ENCODE measurements at places on chromosomes 11 and 22. TPM values are rescaled to one million over a fixed set of nuclear protein-coding genes. Genes with fewer than 3 reads are reported as not detected.

GRCh38 chr11:67998150-67999045, 5.5 kb downstream of the UNC93B1 start:
- H3K27ac ChIP-seq = no peak overlapping the region
- peaks cover 6% of the 10 kb centered on the region for H3K36me3 ChIP-seq
- H3K27me3 ChIP-seq = no peaks in the 10 kb centered on the region
- peak; percentile 41 for DNase-seq
- H3K4me1 ChIP-seq = peaks cover 28% of the 10 kb centered on the region

- H3K4me1 ChIP-seq = no peaks in the 10 kb centered on the region
- no peak for DNase-seq
- no peaks in the 10 kb centered on the region for H3K36me3 ChIP-seq
- no peak overlapping the region for H3K4me3 ChIP-seq
Measured at GRCh38 chr11:92357344-92357743, 132.7 kb downstream of the FAT3 start.

The SPDYC gene
- not detected for total RNA-seq

GRCh38 chr11:92236856-92237255, 12.2 kb downstream of the FAT3 start:
- H3K27ac ChIP-seq = no peak overlapping the region
- no peaks in the 10 kb centered on the region for H3K36me3 ChIP-seq
- no peak for DNase-seq
- no peaks in the 10 kb centered on the region for H3K4me1 ChIP-seq

The SYCE3 gene
- total RNA-seq = not detected

GRCh38 chr11:74139151-74139918, 31.5 kb downstream of the C2CD3 start:
- peaks cover 37% of the 10 kb centered on the region for H3K36me3 ChIP-seq
- DNase-seq = no peak
- no peaks in the 10 kb centered on the region for H3K27me3 ChIP-seq
- peak overlapping the region; percentile 0 for H3K27ac ChIP-seq

DNA sequence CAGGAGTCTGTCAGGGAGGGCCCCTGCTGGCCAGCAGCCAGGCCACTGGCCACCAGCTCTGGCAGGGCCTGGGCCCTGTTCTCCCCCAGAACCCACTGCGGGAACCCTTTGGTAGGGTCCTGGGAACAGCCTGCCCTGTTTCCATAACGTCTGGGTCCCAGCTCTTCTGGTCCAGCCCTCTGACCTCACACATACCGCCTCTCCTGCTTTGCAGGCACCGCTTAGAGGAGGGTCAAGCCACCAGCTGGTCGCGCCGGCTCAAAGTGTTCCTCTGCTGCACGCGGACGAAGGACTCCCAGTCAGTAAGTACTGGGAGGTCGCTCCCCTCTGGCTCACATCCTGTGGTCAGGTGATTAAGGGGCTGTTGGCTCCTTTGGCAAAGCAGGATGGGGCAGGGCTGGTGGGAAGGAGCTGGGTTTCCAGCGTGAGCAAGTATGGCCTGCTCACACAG, 26.6 kb upstream of the MYRF start:
- no peak for DNase-seq
- no peak overlapping the region for H3K27ac ChIP-seq
- H3K27me3 ChIP-seq = no peaks in the 10 kb centered on the region
- no peak overlapping the region for H3K4me3 ChIP-seq
- H3K4me1 ChIP-seq = peaks cover 6% of the 10 kb centered on the region

- DNase-seq = peak; percentile 75
- peaks cover 12% of the 10 kb centered on the region for H3K4me1 ChIP-seq
- no peaks in the 10 kb centered on the region for H3K27me3 ChIP-seq
- H3K27ac ChIP-seq = no peak overlapping the region
- H3K36me3 ChIP-seq = peaks cover 11% of the 10 kb centered on the region
Measured at GRCh38 chr11:74453373-74453975, 13.9 kb downstream of the KCNE3 start.

The APOBEC3H gene
- 1.9 TPM for total RNA-seq

DNA sequence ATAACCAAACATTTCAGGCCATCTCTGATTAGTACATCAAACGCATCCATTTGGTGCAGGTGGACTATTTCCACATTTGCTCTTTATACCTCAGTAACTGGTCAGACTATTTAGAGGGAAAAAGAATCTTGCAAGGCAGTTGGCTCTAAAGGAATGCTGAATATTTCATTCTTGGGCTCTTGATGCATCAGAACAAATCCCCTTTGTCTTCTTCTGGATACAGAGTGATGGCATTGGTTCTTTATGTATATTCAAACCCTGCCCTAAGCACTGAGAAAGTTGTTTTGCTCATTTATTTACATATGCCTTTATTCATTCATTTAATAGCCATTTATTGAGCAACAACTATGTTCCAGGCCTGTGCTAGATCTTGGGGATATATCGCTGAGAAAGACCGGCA, 31.1 kb upstream of the RAB30 start:
- H3K4me3 ChIP-seq = no peak overlapping the region
- H3K36me3 ChIP-seq = no peaks in the 10 kb centered on the region
- no peak overlapping the region for H3K27ac ChIP-seq
- no peak for DNase-seq
- no peaks in the 10 kb centered on the region for H3K4me1 ChIP-seq
- no peaks in the 10 kb centered on the region for H3K27me3 ChIP-seq

The PDE2A gene
- 19.5 TPM for total RNA-seq

The RDX gene
- 152 TPM for total RNA-seq

DNA sequence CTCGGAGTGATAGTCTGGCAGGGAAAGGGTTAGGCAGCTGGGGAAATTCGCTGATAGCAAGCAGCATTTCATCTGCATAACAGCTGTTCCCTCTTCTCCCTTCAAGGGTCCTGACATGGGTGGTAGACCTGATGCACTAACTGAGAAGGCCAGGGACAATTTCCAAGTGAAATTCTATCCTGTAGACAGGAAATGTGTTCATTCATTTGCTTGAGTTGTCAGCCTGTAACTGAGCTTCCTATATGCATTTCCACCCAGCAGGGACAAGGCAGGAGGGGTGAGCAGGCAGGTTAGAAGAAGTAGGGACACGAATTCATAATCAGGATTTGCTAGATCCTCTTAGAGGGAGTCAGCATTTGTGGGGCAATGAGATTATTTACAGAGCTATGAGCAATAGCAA, 154.3 kb upstream of the NCAM1 start:
- DNase-seq = no peak
- H3K27me3 ChIP-seq = no peaks in the 10 kb centered on the region
- H3K27ac ChIP-seq = no peak overlapping the region
- H3K36me3 ChIP-seq = no peaks in the 10 kb centered on the region
- H3K4me1 ChIP-seq = no peaks in the 10 kb centered on the region
- no peak overlapping the region for H3K4me3 ChIP-seq

DNA sequence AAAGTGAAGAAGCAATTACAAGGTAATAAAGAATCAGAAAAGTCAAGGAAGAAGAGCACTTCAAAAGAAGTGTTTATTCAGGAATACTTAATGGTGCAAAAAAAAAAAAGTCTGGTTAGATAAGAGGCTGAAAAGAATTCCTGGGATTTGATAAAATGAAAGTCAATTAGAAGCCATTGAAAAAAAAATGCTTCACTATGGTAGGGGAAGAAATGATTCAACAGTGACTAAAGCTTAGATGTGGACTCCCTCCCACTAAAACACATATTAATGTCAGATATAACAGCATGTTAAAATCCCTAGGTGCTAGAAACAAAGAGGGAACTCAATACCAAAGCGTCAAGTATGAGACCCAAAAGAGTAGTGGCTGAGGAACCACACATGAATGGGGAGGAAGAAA, 335.3 kb upstream of the PITPNB start:
- no peaks in the 10 kb centered on the region for H3K27me3 ChIP-seq
- H3K4me1 ChIP-seq = no peaks in the 10 kb centered on the region
- no peak overlapping the region for H3K27ac ChIP-seq
- no peak for DNase-seq
- H3K4me3 ChIP-seq = no peak overlapping the region

DNA sequence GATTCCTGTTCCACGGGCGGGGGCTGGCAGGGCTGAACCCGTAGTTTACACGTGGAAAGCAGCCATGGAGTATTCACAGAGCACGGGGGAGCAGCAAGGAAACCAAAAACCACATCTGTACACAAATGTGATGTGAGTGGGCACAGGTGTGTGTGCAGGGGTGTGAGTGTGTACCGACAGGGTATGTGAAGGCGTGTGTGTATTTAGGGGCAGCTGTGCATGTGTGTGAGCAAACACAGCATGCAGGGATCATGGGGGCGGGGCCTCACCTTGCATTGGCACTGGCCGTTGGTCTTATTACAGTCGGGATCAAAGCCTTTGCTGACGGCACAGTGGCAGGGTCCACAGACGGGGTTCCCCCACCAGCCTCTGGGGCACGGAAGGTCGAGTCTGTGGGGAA, 58.4 kb downstream of the TRMU start:
- no peaks in the 10 kb centered on the region for H3K4me1 ChIP-seq
- no peak for DNase-seq
- no peak overlapping the region for H3K27ac ChIP-seq
- no peak overlapping the region for H3K4me3 ChIP-seq
- peaks cover 4% of the 10 kb centered on the region for H3K36me3 ChIP-seq
- no peaks in the 10 kb centered on the region for H3K27me3 ChIP-seq

The TSPAN18 gene
- 38.4 TPM for total RNA-seq

- no peaks in the 10 kb centered on the region for H3K27me3 ChIP-seq
- no peak overlapping the region for H3K27ac ChIP-seq
- H3K4me1 ChIP-seq = no peaks in the 10 kb centered on the region
- DNase-seq = no peak
- H3K4me3 ChIP-seq = no peak overlapping the region
Measured at GRCh38 chr11:49442669-49443068, 234.3 kb upstream of the FOLH1 start.

- H3K4me3 ChIP-seq = no peak overlapping the region
- no peaks in the 10 kb centered on the region for H3K27me3 ChIP-seq
- no peak for DNase-seq
Measured at GRCh38 chr11:117678658-117679406, 118.2 kb downstream of the DSCAML1 start.

DNA sequence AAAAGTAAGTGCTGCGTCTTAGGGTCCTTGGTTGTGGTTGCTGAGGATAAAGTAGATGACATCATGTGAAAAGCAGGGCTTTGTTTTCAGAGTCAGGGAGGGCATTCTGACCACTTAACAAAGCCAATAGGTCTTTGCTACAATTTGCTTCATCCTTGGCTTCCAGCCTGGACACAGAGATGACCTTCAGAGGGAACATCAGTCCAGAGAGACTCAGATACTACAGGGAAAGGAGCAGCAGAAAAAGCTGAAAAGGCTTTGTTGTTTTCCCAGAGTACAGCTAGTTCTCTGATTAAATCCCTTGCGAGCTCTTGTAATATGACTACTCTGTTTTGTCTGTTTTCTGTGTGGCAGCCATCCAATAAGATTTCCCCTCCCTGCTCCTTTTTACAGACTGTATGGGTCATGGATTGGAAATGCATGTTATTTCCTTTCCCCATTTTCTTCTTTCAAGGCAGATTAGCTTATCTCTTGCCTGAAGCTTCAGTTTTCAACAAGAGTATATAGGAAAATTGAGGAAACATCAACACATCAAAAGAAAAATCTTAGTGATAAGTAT, 31.9 kb downstream of the ATG13 start:
- no peak overlapping the region for H3K4me3 ChIP-seq
- H3K4me1 ChIP-seq = no peaks in the 10 kb centered on the region
- peaks cover 100% of the 10 kb centered on the region for H3K36me3 ChIP-seq
- no peak for DNase-seq
- H3K27me3 ChIP-seq = no peaks in the 10 kb centered on the region
- H3K27ac ChIP-seq = peak overlapping the region; percentile 50

The CABP7 gene
- total RNA-seq = not detected

DNA sequence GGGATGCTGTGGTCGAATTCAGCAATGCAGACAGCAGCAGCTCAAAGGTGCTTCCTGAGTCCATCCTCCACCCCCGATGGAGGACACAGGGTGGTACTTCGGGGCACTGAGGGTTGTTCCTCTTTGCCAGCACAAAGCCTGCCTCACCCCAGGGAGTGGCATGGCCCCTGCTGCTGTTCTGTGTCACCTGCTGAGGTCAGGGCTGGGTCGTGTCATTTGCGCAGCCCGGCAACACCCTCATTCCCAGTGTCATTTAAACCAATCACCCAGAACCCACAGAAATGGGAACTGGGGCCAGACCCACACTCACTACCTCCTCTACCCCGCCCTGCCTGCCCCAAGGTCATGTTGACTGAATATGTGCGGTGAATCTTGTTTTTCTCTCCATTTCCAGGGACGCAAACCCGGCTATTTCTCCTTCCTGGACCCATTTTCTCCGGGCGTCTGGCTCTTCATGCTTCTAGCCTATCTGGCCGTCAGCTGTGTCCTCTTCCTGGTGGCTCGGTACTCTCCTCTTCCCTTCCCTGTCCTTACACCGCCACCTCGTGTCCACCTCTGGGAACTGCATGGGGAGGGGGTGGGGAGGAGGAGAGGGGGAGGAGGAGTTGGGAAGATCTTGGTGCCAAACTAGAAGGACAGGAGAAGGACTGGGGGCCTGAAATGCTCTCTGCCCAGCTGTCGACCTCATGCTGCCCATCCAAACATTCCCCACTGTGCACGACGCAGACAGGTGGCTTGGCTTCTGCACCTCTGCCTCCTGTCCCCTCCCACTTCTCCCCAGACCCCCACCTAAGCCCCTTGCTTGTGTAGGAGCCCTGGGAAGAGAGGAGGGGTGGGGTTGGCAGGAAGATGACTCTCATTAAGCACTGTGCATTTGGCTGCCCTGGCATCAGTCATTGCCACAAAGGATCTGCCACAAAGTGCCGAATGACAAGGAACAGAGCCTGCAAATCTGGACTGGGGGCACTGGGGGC, 71.2 kb upstream of the TBCEL start:
- H3K4me1 ChIP-seq = peaks cover 8% of the 10 kb centered on the region
- H3K36me3 ChIP-seq = no peaks in the 10 kb centered on the region
- peak overlapping the region; percentile 17 for H3K4me3 ChIP-seq
- peak; percentile 62 for DNase-seq
- no peak overlapping the region for H3K27ac ChIP-seq
- H3K27me3 ChIP-seq = no peaks in the 10 kb centered on the region

Measured in lower lobe of right lung (tissue), 2 donors.